ENCODE measurements at places on chromosomes 4 and X.
A peak's percentile ranks its signal among the peaks of the same experiment; 100 is the strongest.

GRCh38 chrX:24513416-24513815 is 48.3 kb downstream of the PDK3 start:
- DNase-seq, result no peak

- DNase-seq, result no peak
Observed at GRCh38 chr4:15042529-15043167, 40.4 kb downstream of the CPEB2 start.

DNA sequence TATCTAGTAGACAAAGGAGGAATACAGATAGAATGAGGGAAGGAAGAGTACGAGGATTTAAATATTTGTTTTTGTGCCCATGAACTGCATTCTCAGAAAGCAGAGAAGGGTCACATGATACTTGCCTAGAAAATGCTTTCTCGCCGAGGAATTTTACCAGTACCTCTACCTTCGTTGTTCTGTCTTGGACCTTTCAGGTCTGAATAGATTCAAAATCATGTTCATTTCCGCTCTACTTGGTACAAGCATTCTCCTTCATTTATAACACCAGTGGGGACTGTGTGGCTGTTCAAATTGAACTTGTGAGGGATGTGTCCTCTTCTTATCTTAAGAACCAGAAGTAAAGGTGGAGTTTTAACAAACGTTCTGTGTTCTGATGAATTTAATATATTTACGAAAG is 1.9 kb downstream of the USP38 start:
- DNase-seq, result peak; percentile 23

- DNase-seq, result no peak
Observed at GRCh38 chr4:86970447-86971354, 35.9 kb downstream of the AFF1 start.

DNA sequence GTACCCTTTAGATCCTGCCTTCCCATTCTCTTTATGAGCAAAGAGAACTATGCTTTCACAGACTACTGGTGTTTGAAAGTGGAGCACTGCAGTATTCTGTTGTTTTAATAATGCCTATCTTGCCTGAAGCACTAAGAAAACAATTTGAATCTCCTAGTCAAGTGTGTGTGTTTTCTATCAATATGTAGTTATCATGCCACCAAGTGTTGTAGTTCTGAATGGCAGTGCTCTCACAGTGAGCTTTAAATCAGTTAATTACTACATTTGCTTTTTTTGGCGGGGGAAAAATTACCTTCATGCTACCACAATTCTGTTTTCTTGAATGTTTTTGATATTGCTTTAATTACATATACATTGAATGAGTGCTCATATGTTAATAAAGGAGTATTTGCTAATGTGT is 143.6 kb upstream of the FAM47A start:
- DNase-seq, result no peak

DNA sequence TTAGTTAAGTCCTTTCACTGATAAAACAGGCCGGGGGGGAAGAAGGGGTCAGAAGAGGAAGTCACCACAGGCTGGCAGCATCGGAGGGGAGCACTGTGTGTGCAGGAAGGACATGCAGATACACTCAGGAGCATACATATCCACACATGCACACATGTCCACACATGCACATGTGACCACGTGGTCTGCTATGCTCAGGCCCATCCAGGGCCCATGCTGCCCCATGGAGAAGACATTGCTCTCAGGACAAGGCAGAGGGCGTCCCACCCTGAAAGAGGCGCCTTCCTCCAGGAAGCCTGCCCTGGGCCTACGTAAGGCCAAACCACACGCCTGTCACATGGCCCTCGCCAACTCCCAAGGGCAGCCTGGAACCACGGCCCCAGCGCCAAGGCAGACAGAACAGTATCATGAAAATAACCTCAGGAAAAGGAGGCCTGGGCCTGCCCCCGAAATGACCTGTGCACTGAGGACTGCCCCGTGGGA is 15.8 kb downstream of the WDR1 start:
- DNase-seq, result no peak

DNA sequence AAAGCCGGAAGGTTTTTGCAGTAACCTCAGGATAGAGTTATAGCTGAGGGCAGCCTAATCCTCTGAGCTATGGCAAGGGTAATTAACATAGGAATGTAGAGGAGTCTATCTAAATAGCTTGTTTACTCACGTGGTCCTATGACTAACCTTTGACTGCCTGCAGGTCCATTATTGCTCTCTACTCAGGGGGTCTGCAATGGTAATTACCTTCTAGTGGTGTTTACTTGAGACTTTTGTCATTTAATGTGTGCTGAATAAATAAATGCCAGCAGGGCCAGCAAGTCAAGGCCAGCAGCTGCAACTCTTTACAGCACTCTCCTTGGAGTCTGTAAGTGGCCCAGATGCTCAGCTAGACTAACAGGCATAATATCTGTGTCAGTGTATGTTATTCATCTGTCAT is 212.7 kb upstream of the FMR1 start:
- no peak for DNase-seq

DNA sequence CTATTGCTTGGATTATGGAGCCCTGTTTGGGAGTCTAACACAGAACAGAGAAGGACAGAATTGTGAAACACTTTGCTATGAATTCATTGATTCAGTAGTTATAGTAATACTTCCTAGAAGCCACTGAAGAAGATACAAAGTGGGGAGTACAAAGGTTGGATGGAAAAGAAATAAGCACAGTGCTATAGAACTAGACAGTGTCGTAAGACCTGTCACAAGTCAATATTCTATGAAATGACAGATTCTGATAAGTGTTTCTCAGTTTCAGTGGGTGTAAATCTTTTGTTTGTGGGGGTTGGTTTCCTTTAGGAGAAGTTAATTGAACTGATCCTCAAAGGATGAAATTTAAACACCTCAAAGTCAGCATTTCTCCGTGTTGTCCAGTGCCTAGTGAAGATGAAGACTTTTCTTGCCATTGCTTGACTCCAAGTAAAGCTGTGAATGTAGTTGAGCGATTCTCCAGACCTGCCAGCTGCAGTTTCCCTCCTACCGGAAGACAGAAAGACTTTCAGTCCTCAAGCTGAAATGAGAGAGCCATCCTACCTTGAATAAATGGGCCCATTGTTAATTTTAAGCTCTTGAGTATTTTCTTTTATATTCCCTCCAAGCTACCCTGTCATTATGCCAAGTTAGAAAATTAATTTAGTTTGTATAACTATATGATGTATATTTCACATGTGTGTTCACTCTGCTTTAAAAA is 7.9 kb downstream of the PDLIM5 start:
- no peak for DNase-seq

DNA sequence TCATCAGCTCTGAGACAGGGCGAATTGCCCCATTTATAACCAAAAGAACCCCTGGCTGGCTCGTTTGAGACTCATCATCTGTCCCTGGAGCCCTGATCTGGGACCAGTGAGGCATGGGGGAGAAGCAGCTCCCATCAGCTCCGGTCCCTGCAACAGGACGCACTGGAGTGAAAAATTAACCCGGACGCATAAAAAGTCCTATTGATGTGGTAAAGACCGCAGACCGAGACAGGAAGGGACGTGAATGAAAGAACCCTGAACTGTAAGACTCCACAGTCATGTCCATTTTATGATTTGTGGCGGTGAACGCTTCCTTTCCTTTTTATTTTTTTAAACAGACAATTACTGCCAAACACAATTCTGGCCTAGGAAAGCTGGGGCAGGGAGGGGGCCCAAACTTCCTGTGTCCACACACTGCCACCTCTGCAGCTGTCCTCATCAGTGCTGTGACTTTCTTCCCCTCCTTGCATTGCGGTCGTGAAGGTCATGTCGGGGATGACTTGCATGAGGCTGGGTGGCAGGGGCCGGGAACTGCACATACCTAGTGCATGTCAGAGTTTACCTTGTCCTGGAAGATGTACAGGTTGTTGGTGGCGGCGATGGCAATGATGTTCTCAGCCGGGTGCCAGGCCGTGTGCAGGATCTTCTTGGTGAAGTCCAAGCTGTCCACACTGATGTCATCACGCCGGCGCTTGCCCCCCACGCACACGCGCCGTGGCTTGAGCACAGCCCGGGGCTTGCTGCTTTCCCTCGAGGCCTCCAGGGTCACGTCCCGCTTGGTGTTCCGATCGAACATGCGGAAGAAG is 53.3 kb downstream of the WFS1 start:
- DNase-seq, result no peak

DNA sequence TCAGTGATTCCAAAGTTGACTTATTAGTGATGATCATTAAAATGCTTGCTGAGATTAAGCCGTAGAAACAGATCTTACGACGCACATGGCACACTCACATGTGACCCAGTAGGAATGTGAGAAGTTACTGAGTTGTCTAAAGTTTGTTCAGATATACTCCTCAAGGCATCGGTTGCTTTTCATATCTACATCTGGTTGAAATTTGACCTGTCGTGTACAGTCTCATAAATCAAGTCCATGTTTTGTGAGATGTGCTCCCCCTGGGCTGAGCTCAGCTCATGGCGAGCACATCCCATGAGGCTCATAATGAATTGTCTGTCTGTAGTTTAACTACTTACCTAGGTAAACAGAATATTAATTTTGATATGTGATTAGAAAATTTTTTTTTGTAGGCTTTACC is 67.0 kb downstream of the TNIP2 start:
- no peak for DNase-seq

GRCh38 chrX:107602694-107603239 is 25.5 kb upstream of the PRPS1 start:
- DNase-seq, result no peak

DNA sequence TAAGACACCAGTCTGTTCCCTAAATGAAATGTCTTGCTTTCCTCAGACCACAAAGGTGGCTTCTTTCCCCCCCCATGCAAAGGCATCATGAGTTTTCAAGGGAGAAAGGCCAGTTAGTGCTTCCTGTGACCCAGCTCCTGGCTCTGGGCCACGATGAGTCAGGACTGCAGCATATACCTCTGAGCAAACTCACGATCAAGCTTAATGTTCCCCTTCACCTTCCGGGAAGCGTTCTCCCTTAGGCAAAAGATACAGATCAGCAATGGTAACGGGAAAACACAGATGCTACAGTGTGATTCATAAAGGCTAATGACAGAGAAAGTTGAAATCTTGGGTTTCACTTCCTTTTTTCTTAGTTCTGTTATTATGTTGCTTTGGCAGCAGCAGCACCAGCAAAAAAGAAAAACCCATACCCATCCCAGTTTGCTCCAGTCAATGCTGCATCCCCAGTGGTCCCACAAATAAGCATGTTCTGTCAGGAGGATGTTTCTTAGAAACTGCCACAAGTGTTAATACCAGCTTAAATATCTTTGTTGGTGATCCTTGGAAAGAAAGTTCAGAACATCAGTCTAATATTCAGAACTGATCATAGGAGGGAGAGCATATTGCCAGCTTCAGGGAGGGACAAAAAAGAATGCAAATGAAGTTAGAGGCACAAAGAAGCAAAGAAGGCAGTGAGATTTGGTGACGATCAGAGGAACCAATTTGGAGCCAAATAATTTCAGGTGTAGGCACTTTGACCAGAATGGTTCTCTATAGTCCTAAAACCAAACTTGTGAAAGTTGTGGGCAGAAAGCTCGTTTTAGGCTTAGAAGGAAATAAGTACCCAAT is 41.2 kb downstream of the LONRF3 start:
- peak; percentile 86 for DNase-seq

GRCh38 chr4:118760092-118760491 is 74.9 kb downstream of the METTL14 start:
- no peak for DNase-seq

DNA sequence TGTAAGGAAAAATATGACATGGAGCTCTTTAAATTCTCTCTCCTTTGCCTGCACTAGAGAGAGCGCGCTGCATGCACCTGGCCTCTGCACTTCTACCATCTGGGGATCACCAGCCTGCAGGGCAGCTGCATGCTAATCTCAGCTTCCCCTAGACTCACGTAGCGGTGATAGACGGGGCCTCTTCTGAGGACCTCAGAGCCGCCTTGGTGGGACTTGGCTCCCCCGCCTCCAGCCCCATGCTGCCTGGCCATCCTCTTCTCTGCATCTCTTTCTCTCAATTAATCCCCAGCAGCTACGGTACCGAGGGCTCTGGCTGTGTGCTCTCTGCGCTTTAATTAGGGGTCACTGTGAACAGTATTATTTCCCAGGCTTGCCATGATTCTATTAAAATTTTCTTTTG is 52.8 kb upstream of the PSAPL1 start:
- DNase-seq, result no peak

- peak; percentile 49 for DNase-seq
Observed at GRCh38 chrX:154374313-154375155, at the start of gene FLNA. Gene FLNA, minus strand, starts transcription at chrX:154374634. Its CDS starts 3,389 bp downstream, at chrX:154371245.

DNA sequence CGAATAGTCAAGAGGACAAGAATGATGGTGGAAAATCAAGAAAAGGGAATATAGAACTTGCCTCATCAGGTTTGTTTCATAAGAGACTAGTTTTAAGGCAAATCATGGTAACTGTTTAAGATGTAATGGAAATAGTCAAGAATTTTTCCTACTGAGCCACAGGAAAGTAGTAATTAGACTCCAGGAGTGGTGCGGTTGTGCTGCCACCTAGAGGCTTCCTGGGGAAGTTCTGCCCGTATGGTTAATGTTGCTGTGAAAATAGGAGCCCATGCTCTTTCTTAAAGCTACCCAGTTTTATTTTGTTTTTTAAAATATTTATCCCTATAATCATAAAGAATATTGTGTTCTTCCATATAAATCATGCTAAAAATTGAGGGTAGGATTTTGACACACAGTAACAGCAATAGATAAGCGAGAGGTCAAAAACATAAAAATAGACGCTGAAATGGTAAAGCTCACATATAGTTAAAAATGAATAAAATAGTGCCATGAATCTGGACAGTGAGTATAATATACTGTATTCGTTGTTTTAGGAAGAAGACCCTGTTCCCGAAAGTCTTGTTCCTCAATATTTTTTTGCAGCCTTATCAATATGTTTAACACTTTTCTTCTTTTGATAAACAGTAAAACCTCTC is 87.0 kb downstream of the PHOX2B start:
- peak; percentile 30 for DNase-seq

GRCh38 chrX:39477762-39478120 is 620.0 kb downstream of the BCOR start:
- DNase-seq, result peak; percentile 13

DNA sequence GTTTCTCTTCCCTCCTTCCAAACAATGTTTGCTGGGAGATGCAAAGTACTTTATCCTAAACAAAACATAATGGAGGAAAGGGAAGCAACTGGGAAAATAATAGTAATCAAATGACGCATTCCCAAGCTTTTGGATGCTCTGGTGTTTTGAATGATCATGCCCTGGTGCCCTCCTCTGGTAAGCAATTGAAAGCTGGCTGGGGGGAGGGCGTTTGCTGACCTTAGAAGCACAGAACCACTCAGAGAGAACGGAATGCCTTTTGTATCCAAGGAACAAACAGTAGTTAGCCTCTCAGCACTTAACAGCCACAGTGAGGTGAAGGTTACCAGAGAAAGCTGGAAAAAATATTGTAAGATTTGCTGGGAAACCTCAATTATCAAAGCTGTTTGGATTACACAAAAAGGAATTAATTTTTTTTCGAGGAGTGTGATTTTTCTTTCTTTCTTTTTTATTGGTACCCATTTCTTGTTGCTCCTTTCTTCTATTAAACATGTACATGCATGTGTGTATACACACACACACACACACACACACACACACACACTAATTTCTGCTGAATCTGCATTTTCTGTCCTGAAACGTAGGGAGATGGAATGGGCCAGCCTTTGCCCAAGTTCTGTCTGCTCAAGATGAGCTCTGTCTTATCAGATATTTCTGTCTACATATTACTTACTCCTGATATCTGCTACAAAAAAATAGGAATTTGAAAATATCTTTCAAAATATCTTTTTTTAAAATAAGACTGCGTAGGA is 155.8 kb upstream of the IGFBP7 start:
- DNase-seq, result no peak

- no peak for DNase-seq
Observed at GRCh38 chr4:138014590-138015288, 227.4 kb downstream of the SLC7A11 start.

- no peak for DNase-seq
Observed at GRCh38 chrX:103864886-103865534, 33.0 kb upstream of the RAB9B start.
